ENCODE measurements at places on chromosomes 16 and 17.
A peak's percentile ranks its signal among the peaks of the same experiment; 100 is the strongest.

DNA sequence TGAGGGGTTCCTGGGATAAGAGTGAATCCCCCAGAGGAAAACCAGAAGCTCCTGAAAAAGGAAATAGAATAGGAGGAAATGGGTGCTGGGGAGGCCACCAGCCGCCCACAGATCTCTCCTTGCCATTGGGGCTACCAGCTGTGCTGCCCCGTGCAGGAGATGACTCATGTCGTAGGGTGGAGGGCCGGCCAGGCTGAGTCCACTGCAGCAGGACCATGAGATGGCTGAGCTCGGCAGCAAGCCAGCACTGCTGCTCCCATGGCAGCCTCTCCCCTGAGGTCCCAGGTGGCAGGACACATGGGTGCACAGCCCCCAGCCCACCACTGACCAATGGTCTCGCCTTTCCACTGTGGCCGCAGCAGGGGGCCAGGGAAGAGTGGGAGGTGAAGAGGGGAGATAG lies 95.5 kb downstream of the GNAO1 start:
- DNase-seq = no peak

GRCh38 chr16:73771196-73772064 lies 525.2 kb upstream of the PSMD7 start:
- no peak for DNase-seq

DNA sequence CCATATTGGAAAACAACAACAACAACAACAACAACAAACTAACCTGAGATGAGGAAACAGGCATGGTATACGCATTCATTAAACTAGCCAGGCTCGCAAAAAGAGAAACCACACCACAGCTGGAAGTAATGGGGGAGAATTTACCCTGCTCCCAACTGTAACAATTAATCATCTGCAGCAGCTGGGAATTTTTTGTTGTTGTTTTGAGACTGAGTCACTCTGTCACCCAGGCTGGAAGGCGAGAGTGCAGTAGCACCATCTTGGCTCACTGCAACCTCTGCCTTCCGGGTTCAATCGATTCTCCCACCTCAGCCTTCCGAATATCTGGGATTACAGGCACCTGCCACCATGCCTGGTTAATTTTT lies 16.3 kb downstream of the PRPSAP1 start:
- no peak for DNase-seq

- no peak for DNase-seq
Measured at GRCh38 chr16:85327731-85328675, 215.7 kb upstream of the CIBAR2 start.

DNA sequence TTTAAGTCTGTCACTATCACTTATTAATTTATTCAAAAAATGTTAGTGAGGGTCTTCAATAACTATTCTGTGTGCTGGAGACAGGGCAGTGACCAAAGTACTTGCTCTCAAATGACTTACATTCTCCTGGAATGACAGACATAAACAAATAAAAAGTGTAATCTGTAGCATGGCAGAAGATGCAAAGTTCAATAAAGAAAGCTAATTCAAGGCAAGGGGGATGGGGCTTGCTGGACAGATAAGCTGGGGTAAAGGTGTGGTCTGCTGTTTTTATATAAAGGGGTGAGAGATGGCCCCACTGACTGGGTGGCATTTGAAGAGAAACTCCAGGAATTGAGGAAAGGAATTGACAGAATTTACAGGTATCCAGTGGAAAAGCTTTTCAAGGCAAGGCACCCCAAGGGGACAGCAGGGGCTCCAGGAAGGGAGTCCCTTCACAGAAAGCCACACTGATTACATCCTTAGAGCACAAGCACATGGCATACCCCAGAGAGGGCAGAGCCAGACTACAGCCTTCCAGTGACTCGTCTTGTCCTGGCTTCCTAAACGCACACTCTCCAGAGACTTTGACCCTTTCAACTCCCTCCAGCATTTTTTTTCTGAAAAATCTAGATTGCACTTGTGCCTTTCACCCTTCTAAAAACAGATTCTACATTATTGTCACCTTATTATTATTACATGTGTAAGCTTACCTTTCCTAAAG lies 123.7 kb upstream of the HS3ST3A1 start:
- DNase-seq = no peak

- no peak for DNase-seq
Measured at GRCh38 chr17:28532050-28532960, 20.1 kb downstream of the UNC119 start.

DNA sequence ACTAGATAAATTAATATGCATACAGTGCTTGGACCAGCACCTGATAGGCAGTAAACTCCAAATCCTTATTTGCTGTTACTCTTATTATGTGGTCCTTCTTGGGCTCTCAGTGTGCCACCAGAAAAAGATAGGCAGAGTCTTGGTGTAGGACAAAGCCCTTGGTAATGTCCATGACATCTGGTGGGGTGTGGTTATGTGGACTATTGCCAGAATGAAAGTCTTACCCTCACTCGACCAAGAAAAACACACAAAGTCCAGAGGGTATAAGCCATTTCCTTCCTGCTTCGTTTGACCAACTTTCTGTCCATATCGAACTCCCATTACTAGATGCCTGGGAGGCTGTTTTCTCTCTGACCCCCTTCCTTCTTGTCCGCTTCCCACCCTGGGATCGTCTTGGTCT lies 140.9 kb downstream of the UTP18 start:
- no peak for DNase-seq

- DNase-seq = no peak
Measured at GRCh38 chr17:50935221-50935995, 69.3 kb upstream of the TOB1 start.

GRCh38 chr16:22001591-22001990 lies 675 bp upstream of the PDZD9 start:
- DNase-seq = no peak

- DNase-seq = no peak
Measured at GRCh38 chr16:66751992-66752322, 548 bp upstream of the DYNC1LI2 start.

GRCh38 chr17:9813166-9813565 lies 8.7 kb downstream of the GSG1L2 start:
- no peak for DNase-seq

- DNase-seq = peak; percentile 33
Measured at GRCh38 chr17:34760931-34761495, 181.6 kb downstream of the TMEM132E start.

Measured in mesenteric fat pad (tissue), 1 donor.